Esophagus muscularis mucosa (tissue), 4 donors: ENCODE measurements at places on chromosomes 16 and 17. TPM values are rescaled to one million over a fixed set of nuclear protein-coding genes. Genes with fewer than 3 reads are reported as not detected.

- no peak for DNase-seq
These were observed 544 bp upstream of the EVI2A start for GRCh38 chr17:31321966-31322365.

GRCh38 chr17:59846394-59847165 lies 46.2 kb downstream of the TUBD1 start:
- peak; percentile 95 for DNase-seq

DNA sequence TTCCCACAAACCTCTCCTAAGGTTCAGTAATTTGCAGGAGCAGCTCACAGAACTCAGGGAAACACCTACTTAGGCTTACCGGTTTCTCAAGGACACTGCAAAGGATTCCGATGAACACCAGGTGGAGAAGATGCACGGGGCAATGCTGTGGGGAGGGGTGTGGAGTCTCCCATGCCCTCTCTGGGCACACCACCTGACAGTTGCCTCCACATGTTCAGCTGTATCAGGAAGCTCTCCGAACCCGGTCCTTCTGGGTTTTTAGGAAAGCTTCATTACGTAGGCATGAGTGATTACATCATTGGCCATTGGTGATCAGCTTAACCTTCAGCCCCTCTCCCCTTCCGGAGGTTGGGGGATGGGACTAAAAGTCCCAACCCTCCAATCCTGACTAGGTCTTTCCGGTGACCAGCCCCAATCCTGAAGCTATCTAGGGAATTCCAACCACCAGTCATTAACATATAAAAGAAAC lies 21.6 kb downstream of the C17orf58 start:
- no peak for DNase-seq

DNA sequence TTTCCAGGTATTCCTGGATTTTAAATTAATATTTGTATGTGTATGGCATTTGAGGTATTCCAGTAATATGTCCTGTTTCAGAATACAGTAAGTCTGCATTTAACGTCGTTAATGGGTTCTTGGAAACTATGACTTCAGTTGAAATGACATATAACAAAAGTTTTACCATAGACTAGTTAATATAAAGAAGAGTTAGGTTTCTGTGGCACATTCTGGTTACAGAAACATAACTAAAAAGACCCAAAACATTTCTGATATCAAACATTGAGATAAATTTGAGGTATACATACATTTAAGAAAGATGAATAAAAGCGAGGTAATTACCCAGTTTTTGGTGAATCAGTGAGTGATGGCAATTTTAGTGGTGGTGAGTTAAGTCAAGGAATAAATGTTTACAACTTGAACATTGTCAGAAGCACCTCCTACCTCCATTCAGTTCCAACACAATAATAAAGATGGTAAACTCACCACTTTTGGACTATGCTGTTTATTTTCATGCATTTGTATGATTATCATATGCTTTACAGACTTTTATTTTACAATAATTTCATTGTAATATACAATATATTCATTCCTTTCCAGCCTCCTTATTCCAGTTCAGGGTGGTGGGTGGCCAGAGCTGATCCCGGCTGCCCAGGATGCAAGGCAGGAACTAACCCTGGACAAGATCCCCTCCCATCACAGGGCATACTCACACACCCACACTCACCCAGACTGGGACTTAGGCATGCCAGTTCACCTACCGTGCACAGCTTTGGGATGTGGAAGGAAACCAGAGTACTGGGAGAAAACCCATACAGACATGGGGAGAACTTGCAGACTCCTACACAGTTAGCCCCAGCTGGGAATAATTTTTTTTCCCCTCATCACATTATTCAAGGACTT lies 9.7 kb downstream of the LUC7L3 start:
- DNase-seq: peak; percentile 74

- DNase-seq: no peak
These were observed 101.5 kb upstream of the CDH5 start for GRCh38 chr16:66265048-66265415.

- no peak for DNase-seq
These were observed 20.6 kb downstream of the RPH3AL start for GRCh38 chr17:332023-332422.

EFNB3 gene
- total RNA-seq: 0.32 TPM

SP6 gene
- total RNA-seq: 0.33 TPM

RRAD gene
- total RNA-seq: 64.9 TPM

BTBD17 gene
- not detected for total RNA-seq

G6PC1 gene
- total RNA-seq: not detected
